ENCODE measurements at places on chromosomes 2 and 18.

- no peak for DNase-seq
Observed at GRCh38 chr2:206561962-206562361, 80.3 kb upstream of the FAM237A start.

- DNase-seq: no peak
Observed at GRCh38 chr2:102396012-102396411, 26.9 kb upstream of the IL18RAP start.

DNA sequence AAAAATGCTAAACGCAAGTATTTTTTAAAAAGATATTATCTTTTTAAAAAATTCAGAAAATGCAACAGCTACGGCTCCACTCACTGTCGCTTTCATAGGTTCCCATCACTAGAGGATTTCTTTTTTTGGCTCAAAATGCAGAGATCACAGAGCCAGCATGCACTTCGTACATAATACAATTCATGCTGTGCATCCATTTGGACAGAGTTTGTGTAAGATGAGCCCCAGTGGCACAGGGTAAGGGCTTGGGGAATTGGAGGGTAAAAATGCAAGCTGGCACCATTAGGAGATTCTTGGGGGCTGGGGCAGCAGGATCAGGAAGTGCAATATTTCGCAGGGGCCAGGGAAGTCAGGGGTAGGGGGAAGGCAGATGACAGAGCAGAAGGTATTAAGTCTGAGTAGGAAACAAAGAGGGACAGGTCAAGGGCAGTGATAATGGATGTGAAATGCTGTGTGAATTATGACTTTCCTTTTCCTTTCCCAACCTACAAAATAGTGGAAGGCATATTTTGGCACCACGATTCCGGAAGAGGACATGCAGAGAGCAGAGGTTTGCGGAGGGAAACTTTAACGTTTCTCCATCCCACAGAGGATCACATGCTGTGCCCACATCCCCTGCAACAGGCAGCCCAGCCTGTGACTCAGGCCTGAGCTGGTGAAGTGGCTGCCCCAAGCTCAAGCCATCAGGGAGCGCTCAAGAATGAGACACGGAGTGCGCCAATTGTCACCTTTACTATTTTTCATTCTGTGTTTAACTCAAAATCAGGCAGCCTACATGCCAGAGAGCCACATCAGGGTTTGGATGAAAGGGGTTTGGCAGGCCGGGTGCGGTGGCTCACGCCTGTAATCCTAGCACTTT, 4.7 kb downstream of the CAPG start:
- peak; percentile 39 for DNase-seq

DNA sequence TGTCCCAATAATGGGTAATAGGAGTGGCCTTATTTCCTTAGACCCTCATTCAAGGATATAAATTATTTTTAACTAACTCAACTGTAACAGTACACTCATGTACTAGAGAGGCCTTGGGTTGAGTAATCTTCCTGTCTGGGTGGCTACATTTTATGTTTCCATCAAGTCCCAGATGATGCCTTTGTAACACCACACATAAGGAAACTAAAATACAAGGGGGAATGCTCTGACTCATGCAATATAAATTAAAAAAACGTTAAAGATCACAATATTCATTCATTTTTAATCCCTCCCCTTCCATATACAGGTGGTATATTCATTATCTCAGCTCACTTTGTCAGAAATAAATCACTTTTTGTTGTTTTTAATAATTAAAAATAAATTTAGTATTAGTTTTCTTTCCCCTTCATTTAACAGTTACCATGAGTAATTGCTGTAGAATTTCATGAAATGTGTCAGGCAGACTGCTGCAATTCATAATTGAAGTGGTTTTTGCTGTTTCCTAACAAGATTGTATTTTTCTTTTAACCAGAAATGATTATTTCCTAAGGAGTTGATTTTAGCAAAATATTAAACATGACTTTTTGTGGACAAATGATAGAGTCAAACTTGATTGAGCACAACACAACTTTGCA, 1403.6 kb downstream of the SUCLG1 start:
- DNase-seq: no peak

DNA sequence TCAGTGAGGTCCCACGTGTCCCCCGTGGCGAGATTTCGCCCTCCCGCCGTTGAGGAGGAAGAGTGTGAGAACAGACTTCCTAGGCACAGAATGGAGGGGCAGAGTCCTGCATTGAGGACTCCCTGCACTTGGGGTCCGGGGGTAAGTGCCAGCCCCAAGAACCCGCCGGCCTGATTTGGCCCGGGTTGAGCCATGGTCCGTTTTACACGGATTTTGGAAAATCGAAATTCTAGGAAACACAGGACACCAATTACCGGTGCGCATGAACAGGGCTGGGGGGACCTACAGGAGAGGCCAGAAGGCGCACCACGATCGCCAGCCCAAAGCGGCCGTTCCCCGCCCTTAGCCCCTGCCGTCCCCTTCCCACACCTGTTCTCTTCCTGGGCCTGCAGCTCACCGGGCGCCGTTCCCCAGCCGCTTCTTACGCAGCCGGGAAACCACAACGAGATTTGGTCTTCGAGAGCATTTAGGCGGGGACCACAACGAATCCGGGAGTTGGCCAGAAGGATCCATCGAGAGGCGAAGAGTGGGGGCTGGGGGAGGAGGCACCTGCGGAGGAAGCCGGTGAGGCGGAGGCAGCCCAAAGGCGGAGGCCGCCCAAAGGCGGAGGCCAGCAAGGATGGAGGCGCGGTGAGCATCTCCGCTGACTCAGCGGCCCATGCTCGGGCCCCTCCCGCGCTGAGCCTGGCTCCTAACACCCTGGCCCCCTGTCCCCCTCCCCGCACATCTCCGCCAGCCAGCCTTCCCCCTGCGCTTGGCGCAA, 464 bp upstream of the TLX2 start:
- no peak for DNase-seq

- no peak for DNase-seq
Observed at GRCh38 chr18:39705362-39705761, 2139.8 kb upstream of the CELF4 start.

GRCh38 chr2:36406296-36406695, 50.7 kb downstream of the CRIM1 start:
- no peak for DNase-seq

DNA sequence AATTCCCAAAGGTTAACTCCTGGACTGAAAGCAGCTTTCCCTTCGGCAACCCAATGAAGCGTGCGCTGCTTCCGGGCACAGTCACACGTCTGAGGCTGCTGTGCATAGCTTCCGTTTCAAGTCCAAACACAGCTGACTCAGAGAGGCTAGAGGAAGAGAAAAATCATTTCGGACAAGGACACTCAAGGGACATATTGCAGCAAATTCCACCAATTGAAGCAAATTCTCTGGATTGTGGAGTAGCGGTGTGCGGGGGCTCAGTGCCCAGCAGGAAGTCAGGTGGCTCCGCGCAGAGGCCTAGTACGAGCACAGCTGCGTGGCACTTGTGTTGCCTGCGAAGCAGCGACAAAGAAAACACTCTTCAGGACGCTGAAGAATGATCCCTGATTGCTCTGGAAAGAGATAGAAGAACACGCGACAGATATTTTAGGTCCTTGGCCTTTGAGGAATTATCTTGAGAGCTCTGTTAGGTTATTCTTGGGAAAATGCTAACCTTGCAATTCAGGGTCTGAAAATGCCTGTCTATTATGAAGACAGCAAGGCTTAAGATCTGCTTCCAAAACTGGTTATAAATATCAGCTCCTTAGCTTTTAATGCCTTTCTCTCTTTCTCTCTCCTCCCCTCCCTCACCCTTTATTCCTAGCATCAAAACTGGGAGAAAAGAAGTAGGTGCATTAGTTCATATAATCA, 352.6 kb upstream of the DLGAP1 start:
- DNase-seq: no peak

DNA sequence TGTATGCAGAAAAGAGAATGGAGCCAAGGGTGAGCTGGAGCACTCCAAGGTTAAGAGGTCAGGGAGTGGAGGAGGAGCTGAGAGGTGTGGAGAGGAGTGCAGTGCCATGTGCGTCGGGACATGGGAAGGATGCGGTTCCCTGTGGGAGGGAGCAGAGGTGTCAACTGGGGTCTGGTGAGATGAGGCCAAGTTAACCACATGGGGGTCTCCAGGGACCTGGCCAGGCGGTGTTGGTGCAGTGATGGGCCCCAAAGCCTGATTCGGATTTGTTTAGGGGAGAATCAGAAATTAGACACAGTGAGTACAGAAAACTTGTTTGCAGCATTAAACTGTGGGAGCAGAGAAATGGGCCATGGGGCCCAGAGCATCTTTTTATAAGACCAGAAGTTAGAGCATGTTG, 210.5 kb downstream of the LDLRAD4 start:
- DNase-seq: no peak

DNA sequence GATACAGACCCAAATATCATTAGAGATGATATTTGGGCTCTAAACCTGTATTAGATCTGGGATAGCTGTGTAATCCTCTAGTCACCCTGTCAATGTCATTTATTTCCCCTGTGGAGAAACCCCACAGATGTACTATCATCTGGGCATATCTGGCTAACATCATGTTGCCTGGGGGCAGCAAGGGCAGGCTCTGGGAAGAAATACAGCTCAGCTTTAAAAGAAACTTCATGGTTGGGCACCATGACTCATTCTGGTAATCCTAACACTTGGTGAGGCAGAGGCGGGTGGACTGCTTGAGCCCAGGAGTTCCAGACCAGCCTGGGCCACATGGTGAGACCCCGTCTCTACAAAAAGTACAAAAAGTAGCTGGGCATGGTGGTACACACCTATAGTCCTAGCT, 282.5 kb downstream of the SLC8A1 start:
- DNase-seq: no peak

DNA sequence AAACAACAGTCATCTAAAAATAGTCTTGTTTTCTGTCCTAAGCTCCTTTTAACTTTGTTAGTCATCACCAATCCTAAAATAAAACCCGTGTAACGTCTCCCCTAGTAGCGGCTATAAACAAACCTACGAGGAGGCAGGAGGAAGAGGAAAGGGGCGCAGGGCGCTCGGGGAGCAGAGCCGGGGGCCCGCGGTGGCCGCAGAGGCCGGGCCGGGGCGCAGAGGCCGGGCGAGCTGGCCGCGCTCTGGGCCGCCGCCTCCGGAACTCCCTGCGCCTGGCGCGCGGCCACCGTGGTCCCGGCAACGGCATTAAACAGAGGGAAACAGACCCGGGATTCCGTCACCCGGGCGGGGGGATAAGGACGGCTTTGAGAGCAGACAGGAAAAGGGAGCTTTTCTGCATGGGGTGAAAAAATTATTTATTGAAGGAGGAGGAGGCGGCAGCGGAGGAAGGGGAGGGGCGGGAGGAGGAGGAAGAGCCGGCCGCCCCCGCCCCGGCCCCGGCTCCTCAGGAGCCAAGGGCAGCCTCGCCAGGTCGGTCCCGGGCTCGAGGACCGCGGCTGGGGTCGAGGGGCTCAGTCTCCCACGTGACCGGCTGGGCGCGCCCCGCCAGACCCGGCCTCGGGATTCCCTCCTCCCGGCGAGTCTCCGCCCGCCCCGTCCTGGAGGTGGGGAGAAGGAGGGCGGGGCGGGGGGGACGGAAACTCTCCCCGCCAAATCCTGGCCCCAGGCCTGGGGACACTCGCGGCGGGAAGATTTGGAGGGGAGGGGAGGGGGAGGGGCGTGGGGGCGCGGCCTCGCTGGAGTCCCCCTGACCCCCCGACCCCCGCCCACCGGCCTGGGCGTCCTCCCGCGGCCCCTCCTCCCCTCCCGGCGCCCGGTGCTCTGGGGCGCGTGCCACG, 1.8 kb upstream of the NFATC1 start:
- DNase-seq: no peak

DNA sequence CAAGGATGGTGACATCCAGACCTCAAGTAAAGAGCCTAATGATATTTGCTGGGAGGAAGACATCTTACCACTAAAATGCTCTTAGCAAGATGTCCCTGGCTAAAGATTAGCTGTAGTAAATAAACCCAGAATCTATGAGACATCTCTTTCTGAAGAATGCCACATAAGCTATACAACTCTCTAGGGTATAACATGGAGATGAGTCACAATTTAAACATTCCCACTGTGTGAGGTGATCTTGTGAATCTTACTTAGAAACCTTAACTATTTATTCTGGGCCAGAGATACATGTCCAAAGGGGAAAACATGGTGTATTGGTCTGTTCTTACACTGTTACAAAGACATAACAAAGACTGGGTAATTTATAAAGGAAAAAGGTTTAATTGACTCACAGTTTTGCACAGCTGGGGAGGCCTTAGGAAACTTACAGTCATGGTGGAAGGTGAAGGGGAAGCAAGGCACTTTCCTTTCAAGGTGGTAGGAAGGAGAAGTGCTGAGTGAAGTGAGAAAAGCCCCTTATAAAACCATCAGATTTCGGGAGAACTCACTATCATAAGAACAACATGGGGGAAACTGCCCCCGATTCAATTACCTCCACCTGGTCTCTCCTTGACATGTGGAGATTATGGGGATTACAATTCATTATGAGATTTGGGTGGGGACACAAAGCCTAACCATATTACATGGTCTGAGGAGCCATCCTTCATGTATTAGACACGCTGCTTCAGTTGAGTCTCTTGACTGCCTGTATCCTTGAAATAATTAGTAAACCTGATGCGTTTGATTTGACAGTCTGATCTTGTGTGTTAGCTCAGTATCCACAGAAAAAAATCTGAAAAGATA, 17.1 kb downstream of the KRCC1 start:
- DNase-seq: no peak

DNA sequence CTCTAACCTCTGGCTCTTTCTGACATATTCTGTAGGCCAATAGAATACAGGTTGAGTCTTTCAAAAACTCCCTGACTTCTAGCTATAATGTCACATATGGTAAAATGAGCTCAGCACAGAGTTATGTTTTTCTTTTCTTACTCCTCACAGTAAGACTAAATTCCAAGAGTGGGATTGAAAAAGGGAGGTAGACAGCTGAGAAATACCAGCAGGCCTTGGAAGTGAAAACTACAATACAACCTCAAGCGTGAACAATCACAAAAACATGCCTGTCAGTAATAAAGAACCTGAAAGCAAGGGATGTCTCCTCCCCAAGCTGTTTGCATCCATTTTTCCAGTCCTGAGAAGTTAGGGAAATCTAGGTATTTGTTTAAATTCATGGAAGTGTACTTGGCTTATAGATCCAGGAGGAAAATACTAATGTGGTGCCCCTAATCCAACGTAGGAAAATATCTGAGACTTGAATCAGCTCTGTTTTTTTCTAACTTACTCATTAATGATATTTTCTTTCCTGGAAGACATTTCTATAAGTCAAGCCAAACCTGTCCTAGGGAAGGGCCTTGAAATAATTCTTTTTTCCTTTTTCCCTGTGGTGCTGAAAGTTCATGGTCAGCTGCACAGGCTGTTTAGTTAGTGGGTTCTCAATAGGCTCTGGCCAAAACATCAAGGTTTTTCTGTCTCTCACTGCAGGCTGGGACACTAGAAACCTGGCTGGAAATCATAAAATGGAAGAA, 167.9 kb upstream of the SPATS2L start:
- DNase-seq: no peak

All from stimulated activated CD8-positive, alpha-beta memory T cell treated with anti-CD3 and anti-CD28 coated beads, Interleukin-7, amount 100 ng/mL, for 1 hour (primary cell).